GM19239 (cell line): ENCODE measurements at places on chromosomes 1 and 21.
A peak's percentile ranks its signal among the peaks of the same experiment; 100 is the strongest.

- DNase-seq: no peak
These were observed 6.7 kb downstream of the EFNA4 start for GRCh38 chr1:155070158-155070621.

- no peak for DNase-seq
These were observed 50.3 kb downstream of the CDC7 start for GRCh38 chr1:91550961-91551360.

GRCh38 chr1:150765296-150765976, at the start of gene CTSS:
Gene CTSS (minus strand): TSS chr1:150765778. CDS start chr1:150764763, 1,015 bp downstream.
- DNase-seq: peak; percentile 26

GRCh38 chr21:38386967-38387366, 111.3 kb downstream of the ERG start:
- DNase-seq: no peak

GRCh38 chr1:21575351-21575942, 66.2 kb downstream of the ALPL start:
- no peak for DNase-seq

- no peak for DNase-seq
These were observed 26.6 kb downstream of the ARHGEF16 start for GRCh38 chr1:3481046-3481445.
